ENCODE measurements at places on chromosomes 3 and 15. TPM values are rescaled to one million over a fixed set of nuclear protein-coding genes. Genes with fewer than 3 reads are reported as not detected.

The NMB gene
- 9.8 TPM for total RNA-seq

The GOLGA8G gene
- total RNA-seq, result not detected

The TTC21A gene
- total RNA-seq, result 7.8 TPM

The ADGRG7 gene
- total RNA-seq, result not detected

The AADACL2 gene
- total RNA-seq, result not detected

The KBTBD13 gene
- not detected for total RNA-seq

The SCN11A gene
- total RNA-seq, result not detected

The TPRG1 gene
- total RNA-seq, result not detected

The GNAT1 gene
- 0.78 TPM for total RNA-seq

The ACVR2B gene
- 4.9 TPM for total RNA-seq

The DLEC1 gene
- not detected for total RNA-seq

The ACTRT3 gene
- 5.1 TPM for total RNA-seq

The ADCY5 gene
- total RNA-seq, result not detected

The DMXL2 gene
- 9.7 TPM for total RNA-seq

The LSMEM2 gene
- not detected for total RNA-seq

The ARGFX gene
- total RNA-seq, result not detected

The PP2D1 gene
- not detected for total RNA-seq

The ATRIP gene
- total RNA-seq, result 12.6 TPM

The ATP2B2 gene
- not detected for total RNA-seq

The P3H2 gene
- total RNA-seq, result 6.6 TPM

The CPN2 gene
- not detected for total RNA-seq

The CELF6 gene
- total RNA-seq, result not detected

The HDDC3 gene
- total RNA-seq, result 16.0 TPM

The C3orf22 gene
- total RNA-seq, result not detected

The AGBL1 gene
- total RNA-seq, result not detected

The CCR3 gene
- total RNA-seq, result not detected
